ENCODE measurements at places on chromosomes 1 and 21.

DNA sequence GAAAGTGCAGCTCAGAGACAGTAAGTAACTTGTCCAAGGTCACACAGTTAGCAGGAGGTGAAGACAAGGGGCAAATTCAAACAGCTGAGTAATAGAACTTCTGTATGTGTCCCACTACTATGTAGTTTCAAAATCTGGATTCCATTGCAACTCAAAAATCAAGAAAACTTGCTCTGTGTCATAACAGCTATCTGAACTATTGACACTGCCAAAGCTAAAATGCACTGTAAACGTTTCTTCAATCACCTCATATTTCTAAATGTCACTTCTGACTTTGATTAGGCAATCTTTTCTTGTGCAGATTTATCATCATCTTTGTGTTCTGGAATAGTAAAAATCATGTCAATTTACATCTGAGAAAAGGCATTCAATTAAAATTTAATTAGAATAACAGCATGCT lies 957.6 kb downstream of the MRPL39 start:
- no peak for DNase-seq

- no peak for DNase-seq
Measured at GRCh38 chr1:228848406-228848805, 113.1 kb downstream of the RHOU start.

DNA sequence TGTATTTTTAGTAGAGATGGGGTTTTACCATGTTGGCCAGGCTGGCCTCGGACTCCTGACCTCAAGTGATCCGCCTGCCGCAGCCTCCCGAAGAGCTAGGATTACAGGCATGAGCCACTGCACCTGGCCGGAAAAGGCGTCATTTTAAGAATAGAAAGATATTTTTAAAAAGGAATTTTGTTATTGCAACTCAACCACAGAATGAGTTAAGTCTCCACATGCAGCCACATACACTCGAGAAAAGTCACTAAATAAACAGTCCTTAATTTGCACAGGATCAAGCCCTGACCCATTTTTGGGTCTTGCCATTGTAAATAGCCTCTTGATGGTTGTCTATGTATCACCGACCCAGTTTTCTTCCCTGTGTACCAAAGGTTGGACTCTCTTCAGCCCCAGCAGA lies 85.5 kb downstream of the FBXO2 start:
- DNase-seq: no peak

DNA sequence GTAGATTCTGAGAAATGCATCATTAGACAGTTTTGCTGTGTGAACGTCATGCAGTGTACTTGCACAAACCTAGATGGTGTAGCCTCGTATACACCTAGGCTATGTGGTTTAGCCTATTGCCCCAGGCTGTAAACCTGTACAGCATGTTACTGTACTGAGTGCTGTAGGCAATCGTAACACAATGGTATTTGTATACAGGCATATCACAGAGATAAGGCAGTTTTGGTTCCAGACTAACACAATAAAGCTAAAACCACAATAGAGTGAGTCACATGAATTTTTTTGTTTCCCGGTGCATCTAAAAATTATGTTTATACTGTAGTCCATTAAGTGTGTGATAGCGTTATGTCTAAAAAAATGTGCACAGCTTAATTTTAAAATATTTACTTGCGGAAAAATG lies 6.9 kb downstream of the IL10RB start:
- DNase-seq: no peak

GRCh38 chr1:160950657-160951056 lies 4.0 kb downstream of the ITLN2 start:
- no peak for DNase-seq

- DNase-seq: no peak
Measured at GRCh38 chr21:42438316-42439205, 34.9 kb downstream of the UBASH3A start.

All from inflammatory macrophage treated with lipopolysaccharide for 4 hours (primary cell).